Stimulated activated naive CD8-positive, alpha-beta T cell treated with anti-CD3 and anti-CD28 coated beads, Interleukin-15, Interleukin-2, amounts not matched to agents 100 U/mL and 50 U/mL, for 24 hours (primary cell): ENCODE measurements at places on chromosomes 7 and 10.

GRCh38 chr7:106952658-106953231 is 87.7 kb downstream of the PIK3CG start:
- DNase-seq: no peak

GRCh38 chr7:44162179-44162578 is 21.0 kb upstream of the MYL7 start:
- DNase-seq: no peak

- DNase-seq: no peak
Measured at GRCh38 chr10:60710041-60710440, 68.2 kb upstream of the CDK1 start.

DNA sequence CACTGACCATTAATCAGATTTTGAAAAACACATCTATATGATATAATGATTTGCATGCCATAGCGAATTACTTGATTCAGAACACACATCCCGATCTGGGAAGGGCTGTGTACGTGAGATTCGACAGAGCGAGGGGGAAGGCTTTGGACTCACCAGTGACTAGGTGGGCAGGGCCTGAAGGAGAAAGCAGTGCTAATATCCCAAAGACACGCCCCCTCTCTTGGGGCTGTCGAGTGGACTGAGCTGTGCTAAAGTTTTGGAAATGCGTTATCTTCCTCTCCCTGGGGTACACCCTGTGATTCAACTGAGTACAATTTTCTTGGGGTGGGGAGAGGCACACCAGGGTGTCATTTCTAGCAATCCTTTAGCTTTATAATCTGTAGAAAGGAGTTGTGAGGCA is 1.8 kb downstream of the LRRC17 start:
- no peak for DNase-seq

GRCh38 chr10:91567815-91568214 is 65.1 kb downstream of the PPP1R3C start:
- DNase-seq: no peak

- no peak for DNase-seq
Measured at GRCh38 chr10:86317949-86318725, 48.5 kb downstream of the GRID1 start.

- DNase-seq: no peak
Measured at GRCh38 chr7:155356323-155357105, 58.8 kb downstream of the INSIG1 start.

DNA sequence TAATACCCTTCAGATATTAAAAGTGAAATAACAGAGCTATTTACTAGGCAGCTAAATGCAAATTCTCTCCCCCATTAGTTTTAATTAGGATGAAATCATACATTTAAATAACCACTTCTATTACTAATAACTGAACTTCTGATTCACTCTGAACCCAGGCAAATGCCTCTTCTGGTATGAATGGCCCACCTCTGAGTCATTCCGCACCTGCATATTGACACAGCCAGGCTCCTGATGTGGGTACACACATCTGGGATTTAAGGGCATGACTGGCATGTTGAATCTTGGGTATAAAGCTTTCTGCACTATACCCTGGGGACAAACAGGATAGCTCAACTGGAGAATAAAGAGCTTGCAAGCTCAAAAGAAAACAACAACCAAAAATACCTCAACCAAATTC is 140.9 kb downstream of the AUTS2 start:
- peak; percentile 33 for DNase-seq

DNA sequence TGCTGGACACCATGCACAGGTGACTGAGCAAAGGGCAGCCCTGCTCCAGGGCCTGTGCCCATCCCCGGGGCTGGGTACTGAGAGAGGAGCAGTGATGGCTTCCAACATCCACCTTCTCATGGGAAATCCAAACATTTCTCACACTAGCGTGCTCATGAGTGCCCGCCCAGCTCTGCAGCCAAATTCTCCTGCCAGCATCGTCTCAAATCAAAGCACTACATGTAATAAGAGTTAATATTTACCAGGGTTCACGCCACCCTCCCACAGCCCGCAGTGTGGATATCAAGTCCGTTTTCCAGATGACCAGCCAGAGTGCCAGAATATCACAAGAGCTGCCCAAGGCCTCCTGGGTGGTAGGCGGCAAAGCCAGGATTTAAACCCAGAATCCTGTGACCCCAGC is 12.1 kb downstream of the IL15RA start:
- DNase-seq: no peak
